ENCODE measurements at places on chromosomes 4 and X. TPM values are rescaled to one million over a fixed set of nuclear protein-coding genes. Genes with fewer than 3 reads are reported as not detected.

DNA sequence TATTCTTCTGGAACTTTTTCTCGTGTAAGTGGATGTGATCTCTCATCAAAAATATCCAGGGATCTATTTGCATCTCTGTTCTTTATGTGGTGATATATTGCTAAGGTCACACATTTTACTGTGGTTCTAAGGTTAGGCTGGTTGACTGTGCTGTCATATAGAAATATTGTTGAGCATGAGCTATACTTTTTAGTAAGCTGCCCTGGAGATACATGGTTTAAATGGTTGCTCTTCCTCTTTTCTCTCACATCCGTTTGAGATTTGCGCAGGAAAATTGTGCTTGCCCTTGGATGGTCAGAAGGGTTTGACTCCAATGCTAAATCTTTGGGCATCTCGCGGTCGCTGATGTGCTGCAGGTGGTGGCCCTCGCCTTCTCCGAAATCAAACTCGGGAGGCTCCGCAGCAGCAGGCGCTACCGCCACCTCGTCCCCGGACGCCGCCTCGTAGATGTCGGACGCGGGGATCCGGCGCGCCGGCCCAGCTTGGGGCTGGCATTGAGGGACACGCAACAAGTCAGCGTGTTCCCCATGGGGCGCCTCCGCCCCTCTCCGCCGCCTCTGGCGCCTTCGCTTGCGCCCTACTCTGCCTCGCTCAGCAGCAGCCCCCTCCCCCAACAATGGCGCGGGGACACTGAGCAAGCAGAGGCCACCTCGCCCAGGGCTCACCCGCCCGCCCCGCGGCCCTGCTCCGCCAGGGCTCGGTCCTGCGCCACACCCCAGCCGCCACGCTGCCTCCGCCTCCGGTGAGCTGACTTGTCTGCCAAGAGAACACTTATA lies 154.5 kb downstream of the MSN start:
- H3K27me3 ChIP-seq = no peaks in the 10 kb centered on the region
- H3K36me3 ChIP-seq = no peaks in the 10 kb centered on the region
- peak overlapping the region; percentile 3 for H3K27ac ChIP-seq
- peak; percentile 17 for DNase-seq
- no peaks in the 10 kb centered on the region for H3K4me1 ChIP-seq
- H3K4me3 ChIP-seq = peak overlapping the region; percentile 29

GRCh38 chr4:1767770-1768366 lies 25.2 kb upstream of the FGFR3 start:
- DNase-seq = no peak
- H3K27ac ChIP-seq = no peak overlapping the region
- H3K27me3 ChIP-seq = peaks cover 16% of the 10 kb centered on the region
- no peak overlapping the region for H3K4me3 ChIP-seq
- H3K36me3 ChIP-seq = no peaks in the 10 kb centered on the region

GRCh38 chr4:154014407-154015321 lies 225.8 kb upstream of the SFRP2 start:
- no peaks in the 10 kb centered on the region for H3K4me1 ChIP-seq
- no peak overlapping the region for H3K27ac ChIP-seq
- no peaks in the 10 kb centered on the region for H3K27me3 ChIP-seq
- no peak for DNase-seq
- H3K36me3 ChIP-seq = no peaks in the 10 kb centered on the region
- H3K4me3 ChIP-seq = no peak overlapping the region

SSX2B gene
- total RNA-seq = not detected

GPC3 gene
- not detected for total RNA-seq

DNA sequence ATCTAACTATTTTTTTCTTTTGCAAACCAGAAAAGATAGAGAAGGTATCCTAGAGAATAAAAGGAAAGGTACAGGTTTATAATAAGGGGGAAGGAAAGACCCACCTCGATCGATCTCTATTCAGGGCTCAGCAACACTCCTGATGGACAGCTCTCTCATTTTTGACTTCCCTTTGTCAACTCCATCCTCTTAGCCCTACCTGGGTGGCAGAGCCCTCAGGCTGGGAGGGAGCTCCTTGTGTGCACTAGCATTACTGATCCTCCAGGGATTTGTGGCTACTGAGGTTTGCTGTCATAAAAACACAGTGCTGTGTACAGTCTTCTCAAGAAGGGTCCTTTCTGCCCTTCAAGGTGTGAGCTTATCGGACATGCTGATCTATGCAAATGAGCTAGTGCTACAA lies 111.0 kb downstream of the MID1 start:
- H3K4me3 ChIP-seq = no peak overlapping the region
- H3K36me3 ChIP-seq = no peaks in the 10 kb centered on the region

- H3K4me3 ChIP-seq = no peak overlapping the region
- no peaks in the 10 kb centered on the region for H3K4me1 ChIP-seq
- no peak for DNase-seq
- H3K27me3 ChIP-seq = no peaks in the 10 kb centered on the region
- no peak overlapping the region for H3K27ac ChIP-seq
Measured at GRCh38 chrX:117919755-117920154, 196.9 kb downstream of the KLHL13 start.

GRCh38 chrX:47697181-47697580 lies 38.2 kb upstream of the UXT start:
- H3K4me3 ChIP-seq = no peak overlapping the region
- no peaks in the 10 kb centered on the region for H3K36me3 ChIP-seq
- H3K27ac ChIP-seq = no peak overlapping the region
- H3K27me3 ChIP-seq = peaks cover 2% of the 10 kb centered on the region
- no peaks in the 10 kb centered on the region for H3K4me1 ChIP-seq

DNA sequence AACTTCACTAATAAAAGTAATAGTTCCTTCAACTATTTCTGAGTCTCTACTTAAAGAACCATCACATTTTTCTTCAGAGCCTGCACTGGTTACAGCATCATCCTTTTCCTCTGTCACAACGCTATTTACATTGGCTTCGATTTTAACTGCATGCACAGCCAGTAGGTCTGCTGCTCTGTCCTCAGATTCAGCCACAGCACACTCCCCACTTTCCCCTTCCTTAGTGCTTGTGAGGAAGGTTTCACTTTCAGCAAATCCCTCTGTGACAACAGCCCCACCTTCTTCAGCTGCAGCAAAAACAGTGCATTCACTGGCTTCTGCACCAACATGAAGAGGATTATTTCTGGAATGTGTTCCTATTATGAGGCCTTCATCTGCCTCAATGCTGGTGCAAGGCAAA lies 25.7 kb downstream of the BOD1L1 start:
- no peak overlapping the region for H3K4me3 ChIP-seq
- H3K4me1 ChIP-seq = peaks cover 3% of the 10 kb centered on the region
- peaks cover 66% of the 10 kb centered on the region for H3K36me3 ChIP-seq
- no peak for DNase-seq

DNA sequence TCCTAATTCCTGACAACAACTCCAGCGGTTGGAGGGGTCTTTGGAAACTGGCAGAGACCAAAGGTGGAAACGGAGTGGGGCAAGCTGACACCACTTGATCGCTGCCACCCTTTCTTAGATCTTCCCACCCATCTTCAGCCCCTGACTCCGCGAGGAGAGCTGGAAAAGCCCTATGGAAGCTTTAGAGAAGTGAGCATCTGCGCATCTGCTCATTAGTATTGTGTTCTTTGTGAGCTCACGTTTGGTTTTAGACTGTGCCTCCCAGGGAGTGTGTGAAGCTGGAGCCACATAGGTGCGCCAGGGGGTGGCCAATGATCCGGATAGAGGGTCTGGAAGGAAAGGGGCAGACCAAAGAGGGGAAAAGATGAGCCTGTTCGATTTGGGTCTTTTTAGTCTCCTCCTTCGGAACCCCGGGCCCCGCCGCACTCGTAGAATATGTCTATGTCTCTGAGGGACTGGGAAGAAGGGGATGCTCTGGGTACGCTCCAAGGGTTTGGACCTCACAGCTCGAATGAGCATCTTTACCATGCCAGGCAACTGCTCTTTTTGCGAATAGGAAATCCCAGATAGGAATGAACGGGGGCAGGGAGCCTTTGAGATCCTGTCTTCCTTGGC lies 578 bp upstream of the DKK2 start:
- no peak overlapping the region for H3K4me3 ChIP-seq
- peaks cover 30% of the 10 kb centered on the region for H3K4me1 ChIP-seq
- no peaks in the 10 kb centered on the region for H3K36me3 ChIP-seq

MAGEB10 gene
- total RNA-seq = not detected

AMBN gene
- not detected for total RNA-seq

- no peaks in the 10 kb centered on the region for H3K27me3 ChIP-seq
- no peaks in the 10 kb centered on the region for H3K4me1 ChIP-seq
- no peak overlapping the region for H3K27ac ChIP-seq
- H3K4me3 ChIP-seq = no peak overlapping the region
Measured at GRCh38 chrX:7269991-7270390, 122.0 kb upstream of the PUDP start.

NEIL3 gene
- 1.2 TPM for total RNA-seq

Measured in natural killer cell (primary cell).